Neural progenitor cell (in vitro differentiated cells): ENCODE measurements at places on chromosomes 6 and 20.

GRCh38 chr6:169926617-169927417, 175.4 kb downstream of the ERMARD start:
- no peak for DNase-seq

GRCh38 chr6:109320072-109320471, 62.2 kb downstream of the CD164 start:
- DNase-seq = no peak

- no peak for DNase-seq
Observed at GRCh38 chr6:142631517-142632385, 313.2 kb downstream of the HIVEP2 start.

GRCh38 chr6:140178520-140178919, 804.1 kb upstream of the CITED2 start:
- DNase-seq = no peak

GRCh38 chr6:34549026-34549803, 6.9 kb downstream of the SPDEF start:
- peak; percentile 33 for DNase-seq

- DNase-seq = no peak
Observed at GRCh38 chr6:146289816-146290588, 253.6 kb upstream of the RAB32 start.

GRCh38 chr6:36357872-36358225, 21.2 kb upstream of the BNIP5 start:
- DNase-seq = no peak

DNA sequence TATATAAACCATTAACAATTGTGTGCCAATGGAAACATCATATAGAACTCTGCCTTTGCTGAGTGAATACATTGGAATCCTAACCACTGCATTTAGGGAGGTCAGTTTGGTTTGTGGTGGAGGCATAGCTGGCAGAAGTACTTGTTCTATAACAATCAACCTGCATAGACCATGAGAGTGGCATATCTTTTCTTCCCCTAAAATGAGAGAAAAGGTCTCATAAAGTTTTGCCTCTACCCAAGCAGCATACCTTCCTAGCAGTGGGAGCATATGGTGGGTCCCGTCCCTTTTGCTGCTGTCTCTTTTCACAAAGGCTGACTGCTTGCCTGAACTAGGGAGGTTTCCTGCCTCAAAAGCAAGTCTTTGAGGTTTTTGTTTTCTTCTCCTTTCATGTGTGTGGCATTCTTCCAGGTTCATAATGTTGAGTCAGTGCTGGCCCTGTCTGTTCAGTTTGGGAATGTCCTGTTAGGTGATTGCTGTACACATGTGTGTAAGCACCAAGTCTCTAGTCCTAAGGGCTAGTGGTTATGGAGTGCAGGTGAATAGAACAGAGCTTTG, 61.2 kb upstream of the SUPT3H start:
- no peak for DNase-seq

DNA sequence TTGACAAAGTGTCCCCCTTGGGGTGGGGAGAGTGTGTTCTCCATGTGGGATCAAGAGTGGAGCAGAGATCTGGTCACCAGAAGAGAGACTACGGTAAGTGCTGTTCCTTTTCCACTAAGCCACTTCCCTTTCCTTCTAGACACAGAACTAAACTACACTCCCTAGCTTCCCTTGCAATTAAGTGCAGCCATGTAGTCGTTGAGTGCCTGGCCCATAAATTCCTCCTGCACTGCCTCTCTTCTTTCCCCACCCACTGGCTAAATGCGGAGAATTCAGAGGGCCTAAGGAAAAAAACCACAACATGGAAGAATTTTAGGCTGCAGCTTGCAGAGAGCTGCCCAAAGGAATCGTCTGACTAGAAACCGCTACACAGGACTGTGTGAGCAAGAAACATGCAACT, 1.5 kb downstream of the WDR27 start:
- no peak for DNase-seq

GRCh38 chr20:8583012-8583565, 451.0 kb downstream of the PLCB1 start:
- no peak for DNase-seq

GRCh38 chr20:52683761-52684160, 288.4 kb upstream of the TSHZ2 start:
- no peak for DNase-seq

DNA sequence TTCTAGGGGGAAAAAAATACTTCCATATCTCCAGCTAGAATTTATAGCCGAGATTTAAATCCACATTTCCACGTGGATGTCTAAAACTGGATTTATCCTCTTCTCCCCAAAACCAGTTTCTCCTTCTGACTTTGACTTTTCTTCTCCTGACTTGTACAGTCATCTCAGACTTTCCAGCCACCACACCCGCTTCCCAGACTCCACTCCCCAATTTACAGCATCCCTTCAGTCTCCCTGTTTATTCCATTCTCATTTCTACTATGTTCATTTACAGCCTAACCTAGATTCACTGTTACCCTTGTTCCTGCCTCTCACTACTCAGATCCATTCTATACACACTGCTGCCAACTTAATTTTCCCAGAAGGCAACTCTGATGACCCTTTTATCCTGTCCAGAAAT, 224.8 kb downstream of the KHDC1L start:
- DNase-seq = no peak

- DNase-seq = no peak
Observed at GRCh38 chr6:149913540-149914240, 9.2 kb downstream of the RAET1G start.

- DNase-seq = no peak
Observed at GRCh38 chr6:24833711-24834386, 35.1 kb upstream of the ARMH2 start.

GRCh38 chr20:44057698-44058675, 129.0 kb downstream of the JPH2 start:
- no peak for DNase-seq

GRCh38 chr20:19380211-19380610, 167.8 kb downstream of the SLC24A3 start:
- no peak for DNase-seq

DNA sequence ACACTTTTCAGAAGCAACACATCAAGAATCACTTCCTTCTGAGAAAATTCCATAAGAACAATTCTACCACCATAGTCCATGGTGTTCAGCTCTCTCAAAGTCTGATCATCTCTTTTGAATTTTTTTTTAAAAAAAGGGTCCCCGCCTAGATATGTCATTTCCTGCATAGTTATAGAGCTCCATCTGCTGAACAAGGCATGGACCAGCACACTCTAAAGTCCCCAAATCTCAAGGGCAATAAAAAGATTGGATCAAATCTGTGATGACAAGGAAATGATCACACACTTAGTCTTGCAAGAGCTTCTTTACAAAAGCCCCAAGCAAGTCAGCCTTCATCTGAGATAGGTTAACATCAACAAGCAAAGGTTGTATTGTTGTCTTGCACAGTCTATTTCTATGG, 100.7 kb upstream of the STMND1 start:
- no peak for DNase-seq

DNA sequence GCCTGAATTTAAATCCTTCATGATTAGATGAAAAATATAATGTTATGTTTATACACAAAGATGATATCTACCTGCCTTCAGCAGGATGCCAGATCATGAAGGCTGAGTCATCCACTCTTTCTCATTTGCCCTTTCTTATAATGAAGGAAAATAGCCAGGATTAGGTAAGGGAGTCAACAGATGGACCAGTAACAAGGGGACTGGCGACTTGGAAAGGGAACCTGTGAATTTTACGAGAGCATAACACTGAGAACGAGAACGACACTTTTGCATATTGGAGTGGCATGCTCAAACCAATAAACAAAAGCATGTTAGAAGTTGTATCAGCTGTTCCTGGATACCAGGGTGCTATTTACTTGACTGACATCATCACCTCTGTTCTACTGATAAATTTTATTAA, 154.0 kb downstream of the LAMP5 start:
- DNase-seq = no peak

GRCh38 chr20:19889011-19889953, 127.9 kb upstream of the NAA20 start:
- no peak for DNase-seq

GRCh38 chr6:109739686-109740085, 48.6 kb downstream of the FIG4 start:
- DNase-seq = no peak

GRCh38 chr6:90118069-90118468, 178.6 kb downstream of the BACH2 start:
- no peak for DNase-seq

- DNase-seq = no peak
Observed at GRCh38 chr6:35558571-35558970, 45.9 kb upstream of the TULP1 start.

DNA sequence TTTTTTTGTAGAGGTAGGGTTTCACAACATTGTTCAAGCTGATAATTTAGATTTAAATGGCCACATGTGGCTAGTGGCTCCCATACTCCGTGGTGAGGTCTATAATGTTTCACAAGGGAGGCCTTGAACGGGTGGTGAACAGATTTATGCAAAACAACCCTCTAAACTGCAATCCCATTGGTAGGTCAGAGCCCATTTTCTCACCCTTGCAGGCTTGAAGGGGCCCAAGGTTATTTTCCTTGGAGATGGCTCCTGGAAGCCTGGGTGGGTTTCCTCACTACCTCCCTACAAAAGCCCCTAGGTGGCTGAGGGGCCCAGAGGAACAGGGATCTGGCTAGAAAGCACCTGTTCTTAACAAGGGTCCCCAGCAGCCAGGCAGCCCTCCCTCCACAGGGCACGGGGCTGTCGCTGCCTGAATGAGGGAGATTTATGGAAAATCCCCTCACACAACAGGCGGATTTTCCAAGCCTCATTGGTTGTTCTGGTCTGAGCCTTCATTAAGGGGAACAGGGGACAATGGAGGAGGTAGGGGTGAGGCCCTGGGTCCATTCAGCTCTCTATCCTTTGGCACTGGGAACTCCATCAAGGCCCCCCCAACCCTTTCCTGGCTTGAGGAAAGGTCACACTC, 64.6 kb downstream of the VEGFA start:
- peak; percentile 92 for DNase-seq

DNA sequence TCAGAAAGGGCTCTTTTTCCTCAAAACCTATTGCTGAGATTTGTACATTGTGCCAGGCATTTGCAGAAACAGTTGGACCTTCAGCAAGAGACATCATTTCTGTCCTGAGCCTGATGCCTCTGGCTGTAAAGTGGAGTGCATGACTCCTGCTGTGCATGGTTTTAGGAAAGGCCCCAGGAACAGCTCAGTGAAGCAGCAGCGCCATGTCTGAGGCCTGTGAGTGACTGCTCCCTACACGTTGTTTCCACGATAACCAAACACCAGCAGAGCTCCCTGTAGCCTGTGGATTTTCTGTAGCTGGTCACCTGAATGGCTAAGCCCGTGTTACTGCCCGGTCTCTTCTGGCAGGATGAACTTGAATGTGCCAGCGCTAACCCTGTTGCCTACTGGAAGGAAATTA, 232.5 kb downstream of the TFAP2C start:
- DNase-seq = peak; percentile 27

- no peak for DNase-seq
Observed at GRCh38 chr6:169115632-169116031, 138.0 kb downstream of the THBS2 start.

- DNase-seq = no peak
Observed at GRCh38 chr6:160027931-160028330, 59.0 kb downstream of the IGF2R start.

DNA sequence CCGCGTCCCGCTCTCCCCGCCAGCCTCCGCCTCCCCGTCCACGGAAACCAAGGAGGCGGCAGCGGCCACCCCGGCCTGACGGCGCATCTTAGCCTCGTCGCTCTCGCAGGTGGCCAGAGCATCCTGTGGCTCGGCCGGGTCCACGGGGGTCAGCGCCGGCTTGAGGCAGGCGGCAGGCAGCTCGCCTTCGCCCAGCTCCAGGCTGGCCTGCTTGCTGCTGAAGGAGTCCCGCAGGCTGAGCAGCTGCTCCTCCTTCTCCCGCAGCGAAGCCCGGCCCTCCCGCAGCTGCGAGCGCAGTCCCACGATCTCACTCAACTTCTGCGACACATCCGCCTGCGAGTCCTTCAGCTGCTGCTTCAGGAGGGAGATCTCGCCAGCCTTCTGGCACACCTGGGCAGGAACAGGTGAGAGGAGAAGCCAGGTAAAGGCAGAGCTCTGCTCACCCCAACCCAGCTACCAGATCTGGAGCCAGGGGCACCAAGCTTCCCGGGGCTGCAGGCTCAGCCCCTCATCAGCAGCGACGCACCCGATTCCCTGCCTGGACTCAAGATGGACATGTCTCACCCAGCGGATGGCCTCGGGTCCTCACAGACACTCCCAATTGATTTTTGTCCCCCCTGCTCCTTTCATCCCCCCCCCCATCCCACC, 5.2 kb upstream of the FASTKD5 start:
- DNase-seq = no peak

GRCh38 chr6:154937306-154938220, 57.6 kb upstream of the TIAM2 start:
- peak; percentile 53 for DNase-seq
